Activated naive CD8-positive, alpha-beta T cell treated with anti-CD3 and anti-CD28 coated beads, Interleukin-2, amount 50 U/mL, for 24 hours (primary cell): ENCODE measurements at places on chromosomes 11 and 22.

- H3K36me3 ChIP-seq: no peaks in the 10 kb centered on the region
- H3K4me3 ChIP-seq: no peak overlapping the region
- DNase-seq: no peak
- H3K27me3 ChIP-seq: peaks cover 25% of the 10 kb centered on the region
- no peaks in the 10 kb centered on the region for H3K4me1 ChIP-seq
- no peak overlapping the region for H3K27ac ChIP-seq
These were observed 114.9 kb upstream of the ALX4 start for GRCh38 chr11:44424841-44425240.

GRCh38 chr22:36773935-36774334, 2.0 kb downstream of the IFT27 start:
- no peaks in the 10 kb centered on the region for H3K27me3 ChIP-seq
- H3K4me3 ChIP-seq: no peak overlapping the region
- H3K4me1 ChIP-seq: peaks cover 38% of the 10 kb centered on the region

DNA sequence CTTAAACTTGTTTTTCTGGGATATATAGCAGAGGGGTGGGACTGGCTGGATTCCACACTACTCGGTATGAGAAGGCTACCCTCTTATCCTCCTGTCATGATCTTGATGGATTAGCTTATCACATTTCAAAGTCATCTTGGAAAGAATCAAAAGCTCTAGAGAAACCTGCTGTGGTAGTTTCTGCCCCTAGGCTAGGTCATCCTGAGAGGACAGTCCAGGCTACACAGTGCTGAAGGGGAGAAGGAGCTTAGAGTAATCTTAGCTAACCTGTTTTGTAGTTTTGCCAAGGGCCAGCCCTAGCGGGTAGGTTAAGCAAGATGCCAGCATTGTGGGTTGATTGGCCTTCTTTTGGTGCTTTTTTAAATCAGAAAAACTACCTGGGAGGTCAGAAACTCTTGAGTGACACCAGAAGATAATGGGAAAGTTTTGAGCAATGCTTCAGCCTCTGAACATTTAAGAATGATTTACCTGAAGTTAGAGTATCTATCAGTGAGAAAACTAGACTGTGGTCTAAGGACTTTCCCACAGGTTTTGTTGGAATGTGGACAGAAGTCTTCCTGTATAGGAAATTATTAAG, 21.3 kb downstream of the PIWIL4 start:
- peaks cover 5% of the 10 kb centered on the region for H3K4me1 ChIP-seq
- DNase-seq: no peak
- no peak overlapping the region for H3K27ac ChIP-seq
- H3K36me3 ChIP-seq: no peaks in the 10 kb centered on the region
- H3K27me3 ChIP-seq: no peaks in the 10 kb centered on the region

GRCh38 chr11:64239662-64240434, 1.0 kb upstream of the FKBP2 start:
- no peak for DNase-seq
- H3K4me1 ChIP-seq: peaks cover 47% of the 10 kb centered on the region
- H3K27ac ChIP-seq: peak overlapping the region; percentile 93
- H3K4me3 ChIP-seq: peak overlapping the region; percentile 87
- H3K27me3 ChIP-seq: no peaks in the 10 kb centered on the region

- H3K4me1 ChIP-seq: no peaks in the 10 kb centered on the region
- H3K4me3 ChIP-seq: no peak overlapping the region
- no peak for DNase-seq
- no peak overlapping the region for H3K27ac ChIP-seq
- no peaks in the 10 kb centered on the region for H3K36me3 ChIP-seq
These were observed 4274.9 kb upstream of the OR11H1 start for GRCh38 chr22:11253000-11253511.

DNA sequence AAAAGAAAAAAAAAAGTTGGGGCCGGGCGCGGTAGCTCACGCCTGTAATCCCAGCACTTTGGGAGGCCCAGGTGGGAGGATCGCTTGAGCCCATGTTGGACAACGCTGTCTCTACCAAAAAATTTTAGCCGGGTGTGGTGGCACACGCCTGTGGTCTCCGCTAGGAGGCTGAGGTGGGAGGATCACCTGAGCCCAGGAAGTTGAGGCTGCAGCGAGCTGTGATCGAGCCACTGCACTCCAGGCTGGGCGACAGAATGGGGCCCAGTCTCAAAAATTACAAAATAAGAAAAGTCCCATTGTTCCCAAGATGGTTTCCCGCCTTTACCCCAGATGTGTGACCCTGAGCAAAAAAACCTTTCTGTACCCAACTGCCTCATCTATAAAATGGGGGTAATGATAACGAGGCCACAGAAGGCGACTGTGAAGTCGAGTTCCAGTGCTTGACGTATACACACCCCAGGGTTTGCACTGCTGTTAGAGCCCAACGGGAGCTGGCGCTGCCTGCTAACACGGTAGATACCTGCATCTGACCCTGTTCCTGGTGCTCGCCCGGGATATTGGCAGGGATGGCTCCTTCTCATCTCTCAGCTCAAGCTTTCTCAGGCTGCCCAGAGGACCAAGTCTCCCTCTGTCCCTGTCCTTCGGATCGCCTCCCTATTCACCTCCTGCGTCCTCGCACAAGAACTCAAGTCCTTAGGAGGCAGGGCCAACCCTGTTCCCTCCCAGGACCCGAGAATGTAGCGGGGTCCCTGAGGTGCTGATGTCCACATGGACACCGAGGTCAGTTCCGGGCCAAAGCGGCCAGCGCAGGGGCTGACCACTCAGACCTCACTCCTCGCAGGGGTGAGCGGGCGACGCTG, 1.1 kb upstream of the RPLP2 start:
- peaks cover 36% of the 10 kb centered on the region for H3K36me3 ChIP-seq
- H3K27ac ChIP-seq: peak overlapping the region; percentile 98
- peak overlapping the region; percentile 93 for H3K4me3 ChIP-seq
- DNase-seq: no peak
- H3K27me3 ChIP-seq: no peaks in the 10 kb centered on the region

DNA sequence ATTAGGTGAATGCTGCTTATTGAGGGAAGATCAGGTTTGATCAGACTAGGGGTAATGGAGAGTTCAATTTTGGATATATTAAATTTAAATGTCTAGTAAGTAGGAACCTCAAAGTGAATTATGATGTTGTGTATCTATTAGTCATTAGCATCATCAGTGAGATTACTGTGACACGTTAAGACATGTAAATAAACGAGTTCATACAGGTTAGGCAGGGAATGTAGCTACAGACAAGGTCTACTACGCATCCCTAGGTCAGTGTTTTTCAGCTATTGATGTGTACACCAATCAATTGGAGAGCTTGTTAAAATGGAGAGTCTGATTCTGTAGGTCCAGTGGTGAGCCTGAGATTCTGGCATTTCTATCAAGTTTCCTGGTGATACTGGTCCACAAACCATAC, 120.1 kb upstream of the LRRC4C start:
- no peak for DNase-seq
- H3K27ac ChIP-seq: no peak overlapping the region
- H3K4me1 ChIP-seq: no peaks in the 10 kb centered on the region

GRCh38 chr11:42075180-42075579, 615.7 kb upstream of the LRRC4C start:
- H3K4me1 ChIP-seq: no peaks in the 10 kb centered on the region
- no peak for DNase-seq
- H3K27me3 ChIP-seq: no peaks in the 10 kb centered on the region
- H3K36me3 ChIP-seq: no peaks in the 10 kb centered on the region
- no peak overlapping the region for H3K27ac ChIP-seq

- no peak overlapping the region for H3K27ac ChIP-seq
- DNase-seq: no peak
- H3K4me3 ChIP-seq: no peak overlapping the region
- H3K27me3 ChIP-seq: no peaks in the 10 kb centered on the region
- H3K36me3 ChIP-seq: peaks cover 21% of the 10 kb centered on the region
These were observed 62.2 kb downstream of the DKK3 start for GRCh38 chr11:11946180-11946579.

GRCh38 chr11:12932485-12932884, 76.6 kb upstream of the RASSF10 start:
- no peak for DNase-seq
- no peaks in the 10 kb centered on the region for H3K4me1 ChIP-seq
- no peak overlapping the region for H3K4me3 ChIP-seq

- peaks cover 6% of the 10 kb centered on the region for H3K4me1 ChIP-seq
- no peak overlapping the region for H3K27ac ChIP-seq
- H3K4me3 ChIP-seq: no peak overlapping the region
- DNase-seq: no peak
- H3K27me3 ChIP-seq: no peaks in the 10 kb centered on the region
These were observed 133.4 kb downstream of the SPON1 start for GRCh38 chr11:14095882-14096281.

DNA sequence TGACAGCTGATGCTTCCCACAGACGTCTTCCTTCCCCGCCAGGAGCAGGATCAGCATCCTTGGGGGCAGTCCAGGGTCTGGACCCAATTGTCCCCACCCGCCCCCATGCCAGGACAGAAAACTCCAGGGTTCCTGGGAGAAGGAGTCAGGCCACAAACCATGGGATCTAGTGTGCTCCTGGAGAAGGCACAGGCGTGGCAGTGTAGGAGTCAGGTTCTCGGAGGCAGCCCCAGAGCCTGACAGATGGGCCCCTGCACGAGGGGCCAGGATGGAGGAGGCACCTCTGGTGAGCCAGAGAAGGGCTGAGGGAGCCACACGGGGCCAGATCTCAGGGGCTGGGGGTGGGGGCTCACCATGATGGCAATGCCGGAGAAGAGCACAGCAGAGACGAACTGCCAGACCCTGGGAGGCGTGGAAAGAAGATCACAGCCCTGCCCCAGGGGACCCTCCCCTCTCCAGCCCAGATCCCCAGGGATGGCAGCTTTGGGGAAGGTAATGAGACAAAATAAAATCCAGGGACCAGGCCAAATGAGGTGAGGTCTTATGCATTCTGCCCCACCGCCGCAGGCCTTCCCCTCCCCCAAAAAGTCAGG, 13.6 kb downstream of the TP53I11 start:
- no peaks in the 10 kb centered on the region for H3K36me3 ChIP-seq
- peaks cover 3% of the 10 kb centered on the region for H3K4me1 ChIP-seq
- no peak for DNase-seq
- H3K27me3 ChIP-seq: no peaks in the 10 kb centered on the region

DNA sequence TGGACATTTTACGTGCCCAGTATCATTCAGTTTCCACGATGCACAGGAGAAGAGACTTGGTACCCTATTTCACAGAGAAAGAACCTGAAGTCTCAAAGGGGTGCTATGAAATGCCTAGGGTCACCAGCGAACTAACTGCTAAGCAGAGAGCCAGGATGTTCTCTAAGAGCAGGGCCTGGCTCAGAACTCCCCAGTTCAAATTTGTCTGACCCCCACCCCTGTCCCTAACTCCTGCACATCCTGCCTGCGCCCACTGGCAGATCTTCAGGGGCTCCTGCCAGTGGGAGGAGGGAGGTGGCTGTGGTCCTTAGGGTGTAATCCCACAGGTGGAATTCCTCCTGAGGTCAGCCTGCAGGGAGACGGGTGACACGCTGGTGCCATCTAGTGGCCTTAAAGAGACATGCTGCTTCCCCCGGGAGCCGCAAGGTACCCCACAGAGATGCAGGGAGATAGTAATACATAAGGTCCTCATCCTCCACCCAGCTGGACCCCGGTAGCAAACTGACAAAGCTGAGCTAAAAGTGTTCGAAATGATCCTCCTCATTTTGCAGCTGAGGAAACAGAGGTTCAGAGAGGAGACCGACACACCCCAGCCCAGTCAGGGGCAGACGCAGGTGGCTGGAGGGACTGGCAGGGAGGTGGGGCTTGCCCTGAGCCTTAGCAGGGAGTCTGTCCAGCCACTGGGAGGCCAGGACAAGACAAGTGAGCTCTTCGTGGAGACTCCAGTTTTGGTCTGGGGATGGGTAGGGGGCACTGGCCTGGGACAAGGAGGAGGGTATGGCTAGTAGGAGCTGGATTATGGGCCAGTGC, 34.1 kb downstream of the MB start:
- no peaks in the 10 kb centered on the region for H3K36me3 ChIP-seq
- no peak overlapping the region for H3K27ac ChIP-seq
- no peak overlapping the region for H3K4me3 ChIP-seq
- no peaks in the 10 kb centered on the region for H3K4me1 ChIP-seq
- peaks cover 4% of the 10 kb centered on the region for H3K27me3 ChIP-seq

DNA sequence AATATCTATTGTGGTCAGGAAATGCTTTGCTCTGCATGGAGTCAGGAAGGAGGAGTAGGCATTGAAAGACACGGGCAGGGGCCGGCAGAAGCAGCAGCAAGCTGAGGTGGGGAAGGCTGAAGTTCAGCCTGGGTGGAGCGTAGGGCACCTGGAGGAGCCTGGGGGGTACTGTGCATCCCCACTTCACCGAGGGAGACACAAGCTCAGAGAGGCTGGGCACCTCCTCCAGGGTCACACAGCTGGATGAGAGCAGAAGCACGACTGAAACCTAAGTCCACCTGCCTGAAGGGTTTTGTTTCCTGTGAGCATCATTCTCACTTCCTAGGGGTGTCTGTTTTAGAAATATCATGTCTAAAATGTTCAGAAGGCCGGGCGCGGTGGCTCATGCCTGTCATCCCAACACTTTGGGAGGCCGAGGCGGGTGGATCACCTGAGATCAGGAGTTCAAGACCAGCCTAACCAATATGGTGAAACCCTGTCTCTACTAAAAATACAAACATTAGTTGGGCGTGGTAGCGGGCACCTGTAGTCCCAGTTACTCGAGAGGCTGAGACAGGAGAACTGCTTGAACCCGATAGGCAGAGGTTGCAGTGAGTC, 138.3 kb downstream of the MPPED1 start:
- no peaks in the 10 kb centered on the region for H3K4me1 ChIP-seq
- H3K4me3 ChIP-seq: no peak overlapping the region
- no peak overlapping the region for H3K27ac ChIP-seq
- H3K36me3 ChIP-seq: no peaks in the 10 kb centered on the region
- H3K27me3 ChIP-seq: peaks cover 6% of the 10 kb centered on the region

- H3K27me3 ChIP-seq: no peaks in the 10 kb centered on the region
- no peak overlapping the region for H3K27ac ChIP-seq
- no peaks in the 10 kb centered on the region for H3K36me3 ChIP-seq
- H3K4me3 ChIP-seq: no peak overlapping the region
These were observed 72.0 kb upstream of the SHISAL1 start for GRCh38 chr22:44384563-44385295.
